ENCODE measurements at places on chromosomes 7 and 10.

GRCh38 chr10:115827231-115828009 lies 445.6 kb downstream of the GFRA1 start:
- DNase-seq = no peak

DNA sequence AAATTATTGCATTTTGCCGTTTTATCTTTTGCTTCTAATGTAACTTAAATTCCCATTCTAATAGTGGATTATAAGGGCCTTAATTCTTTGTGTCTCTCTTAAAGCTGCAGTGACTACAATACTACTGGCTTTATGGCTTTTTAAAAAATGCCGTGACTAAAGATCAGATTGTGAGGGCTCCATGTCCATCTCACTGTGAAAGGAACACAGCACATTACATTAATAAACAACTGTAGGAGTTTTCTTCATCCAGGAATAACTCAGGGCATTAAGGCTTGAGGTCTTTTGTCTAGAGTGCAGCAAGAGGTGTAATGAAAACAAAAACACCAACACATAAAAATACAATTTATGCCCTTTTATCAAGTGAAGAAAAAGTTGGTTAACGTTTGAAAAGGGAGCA lies 205.3 kb downstream of the SKAP2 start:
- no peak for DNase-seq

DNA sequence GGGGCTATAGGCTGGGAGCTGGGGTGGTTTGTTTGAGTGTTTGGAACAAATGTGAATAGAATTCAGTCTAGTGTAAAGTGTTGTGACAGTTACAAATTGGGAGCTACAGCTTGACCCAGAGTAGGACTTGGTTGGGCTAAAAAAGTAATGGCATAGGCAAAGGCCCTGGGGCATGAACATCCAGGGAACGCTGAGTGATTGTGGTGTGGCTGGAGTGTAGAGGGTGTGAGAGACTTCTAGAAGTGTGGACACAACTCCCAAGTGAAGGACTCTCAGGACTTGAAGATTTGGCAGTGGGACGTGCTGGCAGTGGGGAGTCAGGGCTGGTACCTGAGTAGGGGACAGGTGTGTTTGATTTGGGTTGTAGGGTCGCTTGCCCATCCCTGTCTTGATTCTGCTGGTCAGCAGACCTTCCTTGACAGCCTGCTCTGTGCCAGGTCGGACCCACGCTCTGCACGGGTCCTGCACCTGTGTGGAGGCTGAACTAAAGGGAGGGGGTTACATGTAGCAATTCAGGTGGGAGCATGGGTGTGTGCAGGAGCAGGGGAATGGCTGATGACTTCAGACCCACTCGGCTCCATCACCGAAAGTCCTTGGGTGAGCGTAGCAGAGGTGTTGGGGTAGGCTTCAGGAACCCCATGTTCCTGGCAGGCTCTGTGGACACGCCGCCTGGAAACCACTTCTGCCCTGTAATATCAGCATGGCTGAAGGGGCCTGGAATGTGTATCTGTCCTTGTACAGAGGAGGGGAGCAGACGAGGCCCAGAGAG lies 43.3 kb downstream of the ZMIZ1 start:
- DNase-seq = no peak

DNA sequence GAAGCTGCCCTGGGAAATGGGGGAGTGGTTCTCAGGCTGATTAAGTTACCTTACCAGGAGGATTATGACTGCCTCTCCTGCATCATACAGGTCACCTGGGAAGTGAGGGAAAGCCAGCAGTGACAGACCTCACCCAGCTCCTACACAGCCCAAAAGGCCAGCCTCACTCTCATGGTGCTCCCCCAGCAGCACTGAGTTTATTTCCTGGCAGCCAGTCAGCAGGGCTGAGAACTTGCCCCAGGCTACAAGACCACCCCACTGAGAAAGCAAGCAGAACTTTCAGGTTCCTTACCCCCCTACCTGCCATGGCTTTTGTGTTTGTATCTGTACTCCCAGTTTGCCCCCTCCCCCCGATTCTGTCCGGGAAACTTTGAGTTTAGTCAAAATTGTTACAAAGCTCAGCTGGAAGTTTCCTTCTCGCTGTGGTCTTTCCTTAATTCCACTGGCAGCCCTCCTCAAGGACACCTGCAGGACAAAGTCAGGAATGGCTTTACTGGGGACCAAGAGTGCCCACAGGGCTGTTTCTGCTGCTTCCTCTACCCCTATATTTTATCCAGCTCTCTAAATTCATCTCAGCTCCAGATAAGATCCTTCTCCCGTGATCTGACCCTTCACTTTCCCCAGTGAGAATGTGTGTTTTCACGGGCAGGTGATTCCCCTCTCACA lies 649.8 kb upstream of the MBL2 start:
- no peak for DNase-seq

GRCh38 chr7:38550836-38551235 lies 80.3 kb downstream of the AMPH start:
- DNase-seq = no peak

DNA sequence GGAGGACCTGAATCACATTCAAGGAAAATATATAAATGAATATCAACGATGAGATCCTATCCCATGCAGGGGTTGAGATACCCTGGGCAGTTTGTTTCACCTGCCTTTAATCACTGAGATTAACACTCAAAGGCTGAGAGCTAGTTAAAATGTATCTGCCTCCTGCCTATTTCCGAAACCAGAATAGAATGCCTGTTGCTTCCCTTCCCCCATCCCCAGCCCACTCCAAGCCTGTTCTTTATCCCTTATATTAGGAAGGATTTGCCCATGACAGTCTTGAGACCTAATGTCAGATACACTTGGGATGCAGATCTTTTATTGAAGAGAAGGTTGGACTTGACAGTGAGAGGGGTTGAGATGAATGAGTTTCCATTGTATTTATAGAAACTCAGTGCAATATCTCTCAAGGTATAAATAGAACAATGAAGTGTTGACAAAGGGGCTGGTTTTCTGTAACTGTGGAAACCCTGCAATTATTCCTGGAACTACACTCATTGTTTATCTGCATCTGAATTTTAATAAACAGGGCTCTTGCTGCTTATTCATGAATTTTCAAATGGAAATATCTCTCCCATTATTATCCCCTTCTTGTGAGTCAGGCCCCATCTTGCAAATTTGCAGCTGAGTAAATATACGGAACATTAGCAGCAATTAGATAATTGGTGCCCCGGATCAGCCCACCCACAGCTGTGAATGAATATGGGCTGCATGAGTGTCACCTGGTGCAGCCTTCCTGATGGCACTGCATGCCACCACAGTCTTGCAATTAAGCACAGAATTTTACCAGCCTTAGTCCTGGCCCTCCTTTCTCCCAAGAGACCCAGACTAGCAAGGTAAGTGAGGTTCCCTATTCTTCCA lies 66.7 kb downstream of the SORCS3 start:
- DNase-seq = no peak

All from large intestine (tissue), 12 donors.